BE2C (cell line): ENCODE measurements at places on chromosomes 1 and 21.

DNA sequence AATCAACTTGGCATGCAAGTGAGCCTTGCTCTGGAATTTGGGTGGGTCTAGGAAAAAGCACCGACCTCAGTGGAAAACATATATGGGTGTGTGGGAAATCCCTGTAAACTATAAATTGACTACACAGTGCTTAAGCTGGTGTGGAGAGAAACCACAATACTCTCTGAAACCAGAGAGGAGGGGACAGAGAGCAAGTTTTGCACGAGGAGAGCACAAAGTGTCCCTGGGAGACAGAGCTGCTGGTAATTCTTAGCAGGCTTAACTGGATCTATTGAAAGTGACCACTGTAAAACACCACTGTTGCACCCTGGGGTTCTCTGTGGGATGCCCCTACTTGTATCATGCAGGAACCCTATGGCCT, 12.8 kb downstream of the KCNJ15 start:
- DNase-seq: no peak

DNA sequence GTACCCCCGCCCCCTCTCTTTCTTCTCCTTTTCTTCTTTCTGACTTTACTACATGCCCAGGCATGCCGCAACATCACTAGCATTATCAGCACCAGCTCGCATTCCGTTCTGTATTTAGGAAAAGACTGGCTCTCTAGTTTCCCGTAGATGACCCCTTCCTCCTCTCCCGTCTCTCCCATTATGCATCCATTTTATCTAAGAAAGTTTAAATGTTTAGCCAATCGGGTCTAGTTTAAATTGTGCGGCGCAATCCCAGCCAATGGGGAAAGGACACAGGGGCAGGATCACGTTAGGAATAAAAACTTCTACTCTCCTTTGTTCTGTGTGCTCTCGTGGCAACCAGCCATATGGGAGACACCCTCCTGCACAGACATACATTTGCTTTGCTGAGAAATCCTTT, 2.3 kb upstream of the KRTAP10-7 start:
- no peak for DNase-seq

DNA sequence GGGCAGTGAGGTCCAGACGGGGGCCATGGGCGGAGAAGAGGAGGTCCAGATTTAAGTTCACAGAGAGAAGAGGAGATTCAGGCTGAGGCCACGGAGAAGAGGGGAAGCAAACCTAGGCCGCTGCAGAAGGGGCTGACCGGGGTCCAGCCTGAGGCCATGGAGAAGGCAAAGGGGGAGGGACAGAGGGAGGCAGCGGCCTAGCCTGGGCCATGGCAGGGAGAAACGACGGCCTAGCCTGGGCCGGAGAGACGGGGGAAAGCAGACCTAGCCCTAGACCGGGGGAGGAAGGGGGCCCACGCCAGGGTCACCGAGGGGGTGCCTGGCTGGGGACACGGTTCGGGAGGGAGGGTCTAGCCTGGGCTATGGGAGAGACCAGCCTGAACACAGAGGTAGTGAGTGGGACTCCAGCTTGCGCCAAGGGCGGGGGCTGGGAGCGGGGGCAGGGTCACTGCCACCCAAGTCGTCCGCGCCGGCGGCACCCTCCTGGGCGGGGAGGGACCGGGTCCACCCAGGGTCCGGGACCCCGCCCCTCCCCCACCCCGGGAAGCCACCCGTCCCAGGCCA, 459 bp downstream of the CAPZB start:
- peak; percentile 25 for DNase-seq

DNA sequence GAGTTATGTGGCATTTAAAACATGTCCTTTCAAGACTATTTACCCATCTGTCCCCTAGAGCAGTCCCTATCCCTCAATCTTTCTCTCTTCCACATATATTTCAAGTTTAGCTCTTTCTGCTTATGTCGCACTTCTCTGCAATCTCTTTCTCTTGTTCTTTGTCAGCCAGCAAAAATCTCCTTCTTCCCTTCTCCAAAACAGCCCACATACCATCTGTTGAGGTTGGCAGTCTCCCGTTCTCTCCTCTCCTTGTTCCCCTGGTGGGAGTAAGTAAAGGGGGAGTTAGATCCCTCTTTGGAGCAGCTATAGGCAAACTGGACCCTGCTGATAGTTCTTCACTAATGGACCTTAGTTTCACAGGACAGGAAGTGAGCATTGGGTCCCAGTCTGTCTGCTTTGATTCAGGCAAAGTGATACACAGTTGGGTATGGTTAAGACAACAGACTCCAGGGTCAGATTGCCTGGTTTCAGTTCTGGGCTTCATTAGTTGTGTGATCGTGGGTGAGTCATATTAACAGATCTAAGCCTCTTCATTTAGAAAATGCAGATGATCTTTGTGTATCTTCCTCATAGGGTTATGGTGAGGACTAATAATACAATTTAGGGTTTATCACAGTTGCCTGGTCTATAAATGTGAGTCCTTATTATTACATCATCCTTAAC, 19.7 kb downstream of the BRINP2 start:
- DNase-seq: no peak

DNA sequence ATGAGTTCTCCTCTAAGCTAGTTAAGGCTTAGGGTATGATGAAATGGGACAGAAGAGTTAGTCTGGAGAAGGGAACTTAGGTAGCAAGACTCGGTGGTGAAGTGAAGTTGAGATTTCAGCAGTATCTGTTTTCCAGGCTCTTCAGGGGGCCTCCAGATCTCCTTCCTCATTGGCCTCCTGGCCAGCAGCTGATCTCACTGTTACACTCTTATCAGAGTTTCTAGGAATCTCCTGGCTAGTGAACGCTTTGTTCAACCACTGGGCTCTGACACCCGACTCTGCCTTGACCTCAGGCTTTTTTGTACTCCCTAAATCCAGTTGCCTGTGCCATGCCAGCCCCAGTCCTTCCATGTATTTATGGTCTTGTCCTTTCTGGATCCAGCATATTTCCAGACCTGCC, 311.0 kb downstream of the ASTN1 start:
- DNase-seq: no peak
